ENCODE measurements at places on chromosomes 12 and 14.

GRCh38 chr12:125208942-125209341, 143.7 kb downstream of the AACS start:
- no peak for DNase-seq

DNA sequence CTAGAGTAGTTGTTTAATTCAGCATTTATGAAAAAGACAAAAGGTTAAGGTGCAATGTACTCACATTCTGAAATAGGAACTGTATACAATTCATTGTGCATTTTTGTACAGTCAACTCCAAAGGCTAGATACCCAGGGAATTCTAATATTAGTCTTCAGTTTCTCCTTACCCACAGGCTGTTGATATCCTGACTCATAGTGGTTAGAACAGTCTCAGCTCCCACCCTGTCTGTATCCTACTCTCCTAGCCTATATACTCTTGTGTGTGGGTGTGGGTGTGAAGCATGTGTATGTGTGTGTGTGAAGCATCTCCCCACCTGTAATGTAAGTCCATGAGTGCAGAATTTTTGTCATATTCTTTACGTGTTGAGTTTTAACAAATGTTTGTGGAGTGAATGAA, 229.5 kb downstream of the NAV3 start:
- no peak for DNase-seq

GRCh38 chr12:101697930-101698799, 725 bp downstream of the CHPT1 start:
- DNase-seq = no peak

DNA sequence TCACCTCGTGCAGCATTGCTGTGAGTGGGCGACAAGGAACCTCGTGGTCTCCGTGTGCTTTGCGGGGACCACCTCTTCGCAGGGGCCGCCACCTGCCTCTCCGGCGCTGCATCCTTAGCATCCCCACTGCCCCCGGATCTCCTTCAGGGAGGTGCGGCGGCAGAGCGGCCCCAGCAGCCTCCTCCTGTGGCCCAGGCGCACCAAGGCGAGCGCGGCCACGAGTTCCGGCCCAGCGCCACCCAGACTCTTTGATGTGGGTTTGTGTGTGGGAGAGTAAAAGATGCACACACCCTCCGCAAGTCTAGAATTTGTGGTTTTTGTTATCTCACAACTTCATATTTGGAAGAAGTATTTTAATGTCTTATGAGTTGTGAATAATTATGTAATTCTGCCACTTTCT, 118.8 kb upstream of the DIO3 start:
- no peak for DNase-seq

- DNase-seq = no peak
Measured at GRCh38 chr12:32089586-32089985, 17.1 kb upstream of the BICD1 start.

DNA sequence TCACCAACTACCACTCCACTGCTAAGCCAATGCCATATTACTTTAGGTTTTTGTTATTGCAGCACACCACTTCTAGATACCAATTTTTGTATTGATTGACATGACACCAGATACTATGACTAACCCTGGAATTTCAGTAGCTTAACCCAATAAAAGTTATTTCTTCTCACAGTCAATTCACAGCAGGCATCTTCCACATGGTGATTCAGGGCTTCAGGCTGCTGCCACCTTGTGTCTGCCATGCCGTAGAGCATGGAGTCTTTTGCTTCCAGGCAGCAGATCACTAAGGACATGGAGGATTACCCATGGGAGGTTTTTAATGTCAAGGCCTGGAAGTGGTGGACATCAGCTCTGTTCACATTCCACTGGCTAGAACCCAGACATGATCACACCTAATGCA, 56.4 kb upstream of the LTA4H start:
- DNase-seq = no peak

DNA sequence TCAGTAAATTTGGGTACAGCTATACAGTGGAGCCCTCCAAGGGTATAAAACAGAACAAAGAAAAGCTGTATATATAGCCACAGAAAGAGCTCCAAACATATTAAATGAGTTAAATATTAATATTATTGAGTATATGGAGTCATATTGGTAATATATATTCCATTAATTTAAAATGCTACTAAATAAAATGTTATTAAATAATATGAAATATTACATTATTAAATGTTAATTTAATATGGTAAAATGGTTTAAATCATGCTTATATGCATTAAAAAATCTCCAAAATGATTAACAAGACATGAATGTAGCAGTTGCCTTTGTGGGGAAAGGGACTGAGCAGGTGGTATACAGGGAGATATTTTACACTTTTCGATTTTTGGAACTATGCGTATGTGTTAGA, 164.0 kb downstream of the PELI2 start:
- DNase-seq = no peak

Data from NCI-H2081 treated with DMSO at 0.1 percent for 48 hours (cell line).